ENCODE measurements at places on chromosomes 4 and X.

DNA sequence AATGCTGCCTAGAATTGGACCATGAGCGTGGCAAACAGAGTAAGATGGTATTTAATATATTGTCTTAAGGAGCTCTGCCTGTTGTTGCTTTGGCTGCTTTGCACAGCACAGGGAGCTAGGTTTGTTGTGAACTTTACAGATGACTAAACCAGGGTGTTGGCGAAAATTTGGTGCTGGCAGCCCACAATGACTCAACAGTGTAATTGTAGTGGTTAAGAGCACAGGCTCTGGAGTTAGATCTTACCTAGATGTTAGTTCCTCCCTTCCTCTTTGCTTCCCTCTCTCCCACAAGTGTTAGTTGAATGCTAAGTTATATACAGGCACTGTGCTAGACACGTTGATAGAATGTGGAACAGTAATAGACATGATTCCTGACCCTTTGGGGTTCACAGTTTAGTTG, 128.9 kb upstream of the TRPC5 start:
- no peak for DNase-seq

DNA sequence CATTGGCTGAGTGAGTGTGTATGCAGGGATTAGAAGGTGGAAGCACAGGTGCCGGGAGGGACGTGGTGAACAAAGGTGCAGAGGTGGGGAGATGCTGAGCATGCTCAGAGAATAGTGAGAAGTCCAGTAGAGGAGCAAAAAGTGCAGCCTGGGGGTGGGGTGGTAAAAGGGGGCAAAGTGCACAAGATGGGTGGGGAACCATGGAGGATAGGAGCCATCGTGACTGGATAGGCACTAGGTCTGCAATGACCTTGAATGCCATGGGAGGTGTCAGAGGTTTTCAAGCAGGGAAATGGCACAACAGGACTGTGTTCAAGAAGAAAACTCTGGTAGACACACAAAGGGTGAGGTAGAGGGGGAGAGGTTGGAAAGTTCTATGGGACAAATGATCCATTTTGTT, 6.6 kb upstream of the DDX3X start:
- no peak for DNase-seq

GRCh38 chrX:6019076-6019475, 209.6 kb downstream of the NLGN4X start:
- DNase-seq: no peak

DNA sequence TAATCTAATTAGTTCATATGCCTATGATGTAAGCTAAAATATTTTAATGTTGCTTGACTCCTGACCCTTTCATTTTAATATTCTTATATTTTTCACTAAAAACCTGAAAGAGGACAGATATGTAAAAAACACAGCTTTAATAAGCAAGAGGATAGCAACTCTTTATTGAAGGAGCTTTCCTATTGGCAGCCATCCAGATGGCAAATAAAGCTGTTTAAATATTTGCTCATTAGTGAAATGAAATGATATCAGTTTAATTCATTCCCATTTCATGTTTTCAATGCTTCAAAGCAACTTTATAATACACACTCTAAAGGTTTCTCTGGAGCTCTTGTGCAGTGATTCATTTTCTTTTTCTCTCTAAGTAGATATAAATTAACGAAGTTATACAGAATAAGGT, 473.4 kb downstream of the PCDH7 start:
- DNase-seq: no peak

GRCh38 chr4:115213716-115214115, 100.3 kb upstream of the NDST4 start:
- no peak for DNase-seq
